ENCODE measurements at places on chromosomes 3 and 15.

GRCh38 chr3:187743195-187744141 lies 1.8 kb downstream of the BCL6 start:
- DNase-seq, result no peak

DNA sequence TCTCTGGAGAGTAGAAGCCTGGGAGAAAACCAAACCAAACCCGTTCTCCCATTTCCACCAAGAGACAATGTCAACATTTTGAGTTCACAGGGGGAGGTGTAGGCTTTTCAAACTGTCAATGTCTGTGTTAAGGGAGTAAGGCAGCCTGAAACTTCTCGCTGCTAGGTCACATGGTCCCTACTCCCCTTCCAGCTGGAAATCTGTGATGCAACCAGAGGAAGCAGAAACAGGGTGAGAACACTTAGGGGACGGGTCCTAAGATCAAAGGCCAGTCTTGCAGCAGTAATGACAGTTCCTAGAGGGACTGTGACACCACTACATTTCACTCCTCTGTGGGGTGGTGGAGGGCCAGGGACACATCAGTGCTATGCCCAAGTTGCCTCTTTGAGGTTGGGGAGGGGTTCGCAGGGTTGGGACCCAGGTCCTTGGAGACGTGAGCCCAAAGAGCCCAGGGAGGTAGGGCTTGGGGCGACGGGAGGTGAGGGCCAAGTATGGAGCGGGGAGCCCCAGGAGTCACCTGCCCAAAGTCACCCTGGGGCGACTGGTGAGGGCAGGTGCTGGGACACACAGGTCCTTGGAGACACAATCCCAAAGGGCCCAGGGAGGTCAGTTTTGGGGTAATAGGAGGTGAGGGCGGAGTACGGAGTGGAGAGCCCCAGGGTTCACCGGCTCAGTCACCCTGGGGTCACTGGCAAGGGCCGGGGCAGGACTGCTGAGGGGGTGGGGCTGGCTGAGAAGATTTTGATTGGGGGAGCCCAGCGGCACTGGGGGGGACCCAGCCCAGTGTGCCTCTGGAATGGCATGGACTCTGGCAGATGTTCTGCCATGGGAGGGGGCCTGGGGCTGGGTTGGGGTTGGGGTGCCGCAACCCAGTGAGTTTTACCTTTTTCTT lies 582 bp downstream of the GOLGA6L2 start:
- no peak for DNase-seq

- no peak for DNase-seq
These were observed 339.9 kb upstream of the BCHE start for GRCh38 chr3:166177130-166177529.

DNA sequence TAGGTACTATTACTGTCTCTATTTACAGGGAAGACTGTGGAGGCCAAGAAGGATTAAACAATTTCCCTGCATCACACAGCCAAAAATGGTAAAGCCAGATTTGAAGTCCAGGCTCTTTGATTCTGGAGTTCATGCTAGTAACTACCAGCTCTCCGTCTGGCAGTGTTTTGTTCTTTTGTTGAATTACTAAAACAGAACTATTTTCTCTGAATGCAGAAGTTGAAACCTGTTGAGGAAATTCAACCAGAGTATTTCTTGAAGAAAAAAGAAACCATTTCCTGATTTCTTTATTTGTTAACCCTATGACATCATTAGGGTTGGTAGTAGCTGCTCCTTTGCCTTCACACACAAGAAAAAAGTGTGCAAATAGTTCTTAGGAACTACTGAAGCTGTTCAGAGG lies 34.3 kb downstream of the CRTC3 start:
- DNase-seq, result no peak

- DNase-seq, result no peak
These were observed 223.4 kb upstream of the IL12A start for GRCh38 chr3:159765030-159765859.

GRCh38 chr15:40048211-40048792 lies 9.3 kb upstream of the SRP14 start:
- DNase-seq, result no peak

- no peak for DNase-seq
These were observed 59.8 kb downstream of the AGTR1 start for GRCh38 chr3:148757238-148758215.

DNA sequence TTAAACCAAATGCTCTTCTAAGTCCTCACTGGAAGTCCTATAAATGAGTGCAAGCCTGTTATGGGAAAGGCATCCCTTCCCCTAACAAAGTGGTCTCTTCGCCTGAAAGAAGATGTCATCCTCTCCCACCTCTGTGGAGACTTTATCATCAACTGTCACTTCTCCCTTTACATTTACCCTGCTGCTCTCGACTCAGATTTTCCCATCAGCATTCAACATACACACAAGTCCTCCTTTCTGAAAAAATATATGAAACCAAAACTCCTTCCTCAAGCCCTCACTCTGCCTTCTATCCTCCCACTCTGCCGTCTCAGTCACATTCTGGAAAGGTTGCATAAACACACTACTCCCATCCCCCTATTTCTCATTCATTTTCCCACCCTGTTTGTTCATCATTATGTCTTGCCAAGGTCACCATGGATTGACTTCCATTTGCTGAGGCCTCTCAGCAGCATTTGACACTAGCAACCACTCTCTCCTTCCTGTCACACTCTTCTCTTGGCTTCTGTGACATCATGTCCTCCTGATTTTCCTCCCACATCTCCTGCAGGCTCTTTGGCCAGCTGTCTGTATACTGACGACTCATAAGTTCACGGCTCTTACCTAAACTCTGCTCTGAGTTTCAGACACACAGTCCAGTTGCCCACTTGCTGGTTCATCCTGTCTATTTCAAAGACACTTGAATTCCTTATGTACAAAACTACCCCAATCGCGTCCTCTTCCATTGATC lies 70.3 kb upstream of the SMAD3 start:
- no peak for DNase-seq

GRCh38 chr3:168030577-168030976 lies 65.1 kb downstream of the GOLIM4 start:
- DNase-seq, result no peak

- no peak for DNase-seq
These were observed 60.6 kb upstream of the GOLGA8B start for GRCh38 chr15:34644061-34644460.

GRCh38 chr3:158685159-158685558 lies 12.7 kb upstream of the LXN start:
- DNase-seq, result no peak

- DNase-seq, result no peak
These were observed 27.2 kb downstream of the TBL1XR1 start for GRCh38 chr3:177169936-177170722.

DNA sequence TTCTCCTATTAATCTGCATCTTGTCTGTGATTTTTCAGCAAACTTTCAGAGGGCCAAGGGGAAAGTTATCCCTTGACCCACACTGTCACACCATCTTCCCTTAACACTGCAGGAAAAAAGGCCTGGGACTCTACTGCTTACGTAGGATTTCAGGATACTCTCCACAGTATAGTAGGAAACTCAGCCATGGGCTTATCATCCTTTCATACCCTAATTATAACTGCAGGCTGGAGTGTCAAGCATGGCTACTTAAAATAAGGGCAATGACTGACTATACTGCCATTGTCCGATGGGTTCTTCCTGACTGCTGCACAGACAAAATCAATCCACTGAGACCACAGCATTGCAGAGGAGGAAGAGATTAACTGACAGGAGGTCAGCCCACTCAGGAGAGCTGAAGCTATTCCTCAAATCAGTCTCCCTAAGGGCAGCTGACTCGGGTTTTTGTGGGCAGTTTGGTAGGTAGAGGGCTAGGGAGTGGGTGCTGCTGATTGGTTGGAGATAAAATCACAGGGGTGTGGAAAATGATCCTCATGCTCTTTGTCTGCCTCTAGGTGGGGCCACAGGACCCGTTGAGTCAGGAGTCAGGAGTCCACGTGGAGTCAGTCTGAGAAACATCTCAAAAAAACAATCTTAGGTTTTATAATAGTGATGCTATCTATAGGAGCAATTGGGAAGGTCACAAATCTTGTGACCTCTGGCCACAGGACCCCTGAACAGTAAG lies 118.2 kb upstream of the STRIT1 start:
- DNase-seq, result no peak

DNA sequence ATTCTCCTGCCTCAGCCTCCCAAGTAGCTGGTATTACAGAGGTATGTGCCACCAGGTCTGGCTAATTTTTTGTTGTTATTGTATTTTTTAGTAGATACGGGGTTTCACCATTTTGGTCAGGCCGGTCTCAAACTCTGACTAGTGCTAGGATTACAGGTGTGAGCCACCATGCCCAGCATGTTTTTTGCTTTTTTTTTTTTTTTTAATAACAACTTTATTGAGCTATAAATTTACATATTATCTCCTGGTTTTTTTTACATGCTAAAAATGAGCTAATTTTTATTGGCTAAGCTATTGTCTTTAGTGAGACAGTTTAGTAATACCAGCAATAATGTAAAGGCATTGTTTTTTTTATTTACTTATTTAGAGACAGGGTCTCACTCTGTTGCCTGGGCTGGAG lies 105.2 kb downstream of the PDE8A start:
- no peak for DNase-seq

GRCh38 chr15:90294601-90295269 lies 29.3 kb downstream of the NGRN start:
- no peak for DNase-seq

DNA sequence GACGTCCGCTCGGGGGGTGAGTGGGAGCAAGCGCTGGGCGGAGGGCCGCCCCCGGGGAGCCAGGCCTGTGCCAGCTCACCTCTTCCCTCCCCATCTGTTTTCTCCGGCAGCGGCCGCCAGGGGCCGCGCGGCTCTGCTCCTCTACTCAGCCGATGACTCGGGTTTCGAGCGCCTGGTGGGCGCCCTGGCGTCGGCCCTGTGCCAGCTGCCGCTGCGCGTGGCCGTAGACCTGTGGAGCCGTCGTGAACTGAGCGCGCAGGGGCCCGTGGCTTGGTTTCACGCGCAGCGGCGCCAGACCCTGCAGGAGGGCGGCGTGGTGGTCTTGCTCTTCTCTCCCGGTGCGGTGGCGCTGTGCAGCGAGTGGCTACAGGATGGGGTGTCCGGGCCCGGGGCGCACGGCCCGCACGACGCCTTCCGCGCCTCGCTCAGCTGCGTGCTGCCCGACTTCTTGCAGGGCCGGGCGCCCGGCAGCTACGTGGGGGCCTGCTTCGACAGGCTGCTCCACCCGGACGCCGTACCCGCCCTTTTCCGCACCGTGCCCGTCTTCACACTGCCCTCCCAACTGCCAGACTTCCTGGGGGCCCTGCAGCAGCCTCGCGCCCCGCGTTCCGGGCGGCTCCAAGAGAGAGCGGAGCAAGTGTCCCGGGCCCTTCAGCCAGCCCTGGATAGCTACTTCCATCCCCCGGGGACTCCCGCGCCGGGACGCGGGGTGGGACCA lies 632 bp upstream of the CRELD1 start:
- DNase-seq, result no peak

GRCh38 chr15:78977091-78977571 lies 32.3 kb upstream of the CTSH start:
- DNase-seq, result no peak

GRCh38 chr3:111548092-111548491 lies 6.1 kb downstream of the CD96 start:
- DNase-seq, result no peak

- DNase-seq, result no peak
These were observed 7.2 kb downstream of the CLCN2 start for GRCh38 chr3:184354121-184354728.

- DNase-seq, result no peak
These were observed 600 bp upstream of the CHRNA5 start for GRCh38 chr15:78564743-78565096.

DNA sequence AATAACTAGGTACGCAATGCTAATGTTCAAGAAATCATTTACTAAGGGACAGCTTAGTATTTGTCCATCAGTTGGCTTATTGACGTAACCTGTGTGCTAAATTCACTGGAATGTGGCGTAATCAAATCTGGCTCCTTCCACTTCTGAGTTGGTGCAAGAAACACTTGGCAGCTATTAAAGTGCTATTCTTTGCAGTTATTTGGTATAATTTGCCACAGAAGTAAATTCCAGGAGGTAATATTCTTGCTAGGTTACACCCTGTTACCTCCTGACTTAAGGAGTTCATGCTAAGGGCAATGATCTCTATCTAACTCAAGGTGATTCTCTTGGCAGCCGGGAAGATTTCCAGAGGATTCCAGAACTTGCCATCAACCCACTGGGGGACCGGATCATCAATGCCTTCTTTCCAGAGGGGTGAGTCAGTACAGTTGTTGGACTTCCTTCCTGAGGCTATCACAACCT lies 25.5 kb downstream of the CHP1 start:
- DNase-seq, result no peak
